ENCODE measurements at places on chromosomes 6 and 20.

DNA sequence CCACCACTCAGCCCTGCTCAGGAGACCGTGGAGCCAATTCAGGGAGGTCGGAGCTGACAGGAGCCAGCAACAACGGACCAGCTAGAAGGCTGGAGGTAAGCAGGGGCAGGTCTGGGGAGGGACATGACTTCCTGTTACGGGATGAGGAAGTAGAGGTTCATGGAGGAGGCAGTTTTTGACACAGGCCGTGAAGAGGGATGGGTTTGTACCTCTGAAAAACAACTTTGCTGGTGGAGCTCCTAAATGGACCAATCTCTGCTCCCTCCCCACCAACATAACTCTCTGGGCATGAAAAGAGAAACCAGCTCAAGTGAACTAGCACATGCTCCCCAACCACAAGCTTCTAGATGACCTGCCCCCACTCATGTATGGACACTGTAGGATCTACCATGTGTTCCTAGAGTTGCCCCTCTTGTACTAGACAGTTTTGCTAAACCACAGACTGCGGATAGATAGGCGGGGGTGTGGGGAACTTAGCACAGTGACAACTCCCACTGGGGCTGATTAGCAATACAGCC lies 31.4 kb downstream of the RALGAPA2 start:
- DNase-seq, result peak; percentile 86

GRCh38 chr6:158439255-158439654 lies 120.6 kb upstream of the TMEM181 start:
- DNase-seq, result no peak

DNA sequence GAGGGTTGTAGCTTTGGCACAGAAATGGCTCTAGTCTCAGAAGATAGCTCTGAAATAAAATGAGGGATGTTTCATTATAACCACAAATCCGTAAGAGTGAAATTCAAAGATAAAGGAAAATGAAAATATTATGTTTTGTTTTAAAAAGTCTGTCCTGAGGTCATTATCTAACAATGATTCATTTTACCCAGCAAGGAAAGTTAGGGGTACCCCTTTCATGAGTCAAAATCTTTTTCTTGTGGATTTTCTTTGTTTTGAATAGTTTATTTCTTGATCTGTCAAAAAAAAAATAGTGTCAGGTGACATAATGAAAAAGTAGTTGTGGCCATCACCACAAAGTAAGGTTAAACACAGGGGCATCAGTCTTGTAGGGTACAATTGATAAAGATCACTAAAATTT lies 59.7 kb upstream of the MYB start:
- no peak for DNase-seq

DNA sequence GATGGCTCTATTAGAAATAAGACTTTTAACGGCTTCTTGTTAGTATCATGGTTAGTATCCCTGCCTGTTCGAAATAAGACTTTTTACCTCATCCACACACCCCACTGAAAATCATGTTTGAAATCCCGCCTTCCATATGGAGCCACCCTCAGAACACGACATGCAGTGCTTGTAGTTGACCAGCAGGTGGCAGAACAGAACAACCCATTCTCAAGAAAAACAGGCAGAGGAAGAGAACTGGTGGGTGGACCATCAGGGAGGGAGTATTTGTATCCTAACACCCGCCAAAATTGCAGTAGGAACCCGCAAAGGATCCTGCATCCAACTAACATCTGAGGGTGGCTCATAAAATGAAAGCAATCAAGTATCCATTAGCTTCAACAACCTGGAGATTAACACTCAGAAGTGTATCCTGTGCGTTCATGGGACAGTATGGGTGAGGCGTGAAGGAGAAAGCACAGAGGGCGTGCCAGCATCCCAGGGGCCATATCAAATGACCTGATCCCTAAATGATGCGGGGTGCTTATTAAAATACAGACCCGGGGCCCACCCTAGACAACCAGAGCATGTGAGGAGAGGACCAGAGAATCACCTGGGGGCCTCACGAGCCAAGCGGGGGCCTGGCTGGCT lies 89.6 kb upstream of the NHSL1 start:
- DNase-seq, result peak; percentile 78

DNA sequence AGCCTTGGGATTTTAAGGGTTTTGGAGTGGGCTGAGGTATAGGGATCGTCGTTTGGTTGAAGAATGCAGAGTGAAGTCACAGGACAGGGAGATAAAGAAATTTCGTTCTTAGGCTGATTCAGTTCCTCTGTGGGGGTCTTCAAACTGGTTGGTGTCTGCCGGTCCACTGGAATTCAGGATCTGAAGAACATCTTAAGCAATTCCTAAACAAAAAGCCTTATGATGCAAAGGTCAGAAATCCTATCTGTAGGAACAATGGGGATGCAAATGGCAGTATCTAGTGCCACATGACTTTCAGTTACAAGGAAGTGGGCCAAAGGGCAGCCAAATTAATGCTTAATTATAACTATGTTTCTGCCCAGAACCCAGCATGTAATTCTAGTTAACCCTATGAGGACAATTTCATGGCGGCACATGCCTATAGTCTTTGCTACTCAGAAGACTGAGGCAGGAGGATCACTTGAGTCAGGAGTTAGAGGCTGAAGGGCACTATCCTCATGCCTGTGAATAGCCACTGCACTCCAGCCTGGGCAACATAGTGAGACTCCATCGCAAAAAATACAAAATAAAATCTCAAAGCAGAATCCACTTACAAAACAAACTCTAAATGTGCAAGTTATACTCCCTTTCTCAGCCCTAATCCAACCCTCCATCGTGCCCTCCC lies 4.6 kb upstream of the SLC2A10 start:
- DNase-seq, result no peak

DNA sequence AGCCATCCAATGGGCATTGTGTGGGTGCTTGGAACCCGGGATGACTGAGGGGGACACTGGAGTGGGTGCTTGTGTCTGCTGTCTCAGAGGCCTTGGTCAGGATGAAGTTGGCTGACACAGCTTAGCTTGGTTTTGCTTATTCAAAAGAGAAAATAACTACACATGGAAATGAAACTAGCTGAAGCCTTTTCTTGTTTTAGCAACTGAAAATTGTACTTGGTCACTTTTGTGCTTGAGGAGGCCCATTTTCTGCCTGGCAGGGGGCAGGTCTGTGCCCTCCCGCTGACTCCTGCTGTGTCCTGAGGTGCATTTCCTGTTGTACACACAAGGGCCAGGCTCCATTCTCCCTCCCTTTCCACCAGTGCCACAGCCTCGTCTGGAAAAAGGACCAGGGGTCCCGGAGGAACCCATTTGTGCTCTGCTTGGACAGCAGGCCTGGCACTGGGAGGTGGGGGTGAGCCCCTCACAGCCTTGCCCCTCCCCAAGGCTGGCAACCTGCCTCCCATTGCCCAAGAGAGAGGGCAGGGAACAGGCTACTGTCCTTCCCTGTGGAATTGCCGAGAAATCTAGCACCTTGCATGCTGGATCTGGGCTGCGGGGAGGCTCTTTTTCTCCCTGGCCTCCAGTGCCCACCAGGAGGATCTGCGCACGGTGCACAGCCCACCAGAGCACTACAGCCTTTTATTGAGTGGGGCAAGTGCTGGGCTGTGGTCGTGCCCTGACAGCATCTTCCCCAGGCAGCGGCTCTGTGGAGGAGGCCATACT lies 49.4 kb downstream of the PYGB start:
- no peak for DNase-seq

GRCh38 chr6:126526996-126527606 lies 187.2 kb downstream of the CENPW start:
- DNase-seq, result no peak

Data from hematopoietic multipotent progenitor cell treated with erythropoietin and hydrocortisone succinate and interleukin-3 and kit ligand, for 8 days (in vitro differentiated cells).